ENCODE measurements at places on chromosomes 4 and X. TPM values are rescaled to one million over a fixed set of nuclear protein-coding genes. Genes with fewer than 3 reads are reported as not detected.

DNA sequence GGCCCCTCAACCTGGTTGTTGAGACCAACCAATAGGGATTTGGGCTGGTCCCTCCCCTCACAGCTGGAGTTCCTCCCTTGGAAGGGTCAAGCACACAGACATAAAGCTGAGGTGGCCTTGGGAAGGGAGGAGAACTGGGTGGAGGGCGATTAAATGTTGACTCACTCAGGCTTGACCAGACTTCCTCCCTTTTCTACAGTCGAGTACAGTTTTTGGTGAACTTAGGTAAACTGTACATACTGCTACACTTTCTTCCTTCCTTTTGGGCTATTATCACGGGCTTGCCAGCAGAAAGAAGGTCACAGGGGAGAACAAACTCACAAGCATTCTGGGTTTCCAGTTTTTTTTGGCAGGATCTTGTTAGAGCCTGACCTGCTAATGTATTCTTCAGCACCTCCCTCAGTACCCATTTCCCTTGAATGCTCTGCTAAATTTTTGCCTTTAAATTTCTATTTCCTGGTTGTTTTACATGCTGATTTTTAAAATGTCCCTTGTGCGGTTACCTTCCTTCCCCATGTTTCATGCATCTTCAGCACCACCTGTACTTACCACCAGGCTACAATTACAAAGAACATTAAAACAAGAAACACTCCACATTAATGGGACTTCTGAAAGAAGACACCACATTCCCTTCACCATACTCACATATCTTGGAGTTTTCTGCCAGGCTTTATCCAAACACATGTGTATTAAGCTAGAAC is 135.2 kb upstream of the RASGEF1B start:
- DNase-seq: no peak

- no peak for DNase-seq
Observed at GRCh38 chr4:80462621-80463091, 127.1 kb downstream of the CFAP299 start.

The BEX1 gene
- 0.38 TPM for total RNA-seq

GRCh38 chr4:26862381-26862915 is 1.8 kb downstream of the STIM2 start:
- DNase-seq: no peak

All from activated CD8-positive, alpha-beta T cell treated with anti-CD3 and anti-CD28 coated beads for 36 hours (primary cell).